Aorta (tissue), 5 donors: ENCODE measurements at places on chromosomes 16 and 17. TPM values are rescaled to one million over a fixed set of nuclear protein-coding genes. Genes with fewer than 3 reads are reported as not detected.

DNA sequence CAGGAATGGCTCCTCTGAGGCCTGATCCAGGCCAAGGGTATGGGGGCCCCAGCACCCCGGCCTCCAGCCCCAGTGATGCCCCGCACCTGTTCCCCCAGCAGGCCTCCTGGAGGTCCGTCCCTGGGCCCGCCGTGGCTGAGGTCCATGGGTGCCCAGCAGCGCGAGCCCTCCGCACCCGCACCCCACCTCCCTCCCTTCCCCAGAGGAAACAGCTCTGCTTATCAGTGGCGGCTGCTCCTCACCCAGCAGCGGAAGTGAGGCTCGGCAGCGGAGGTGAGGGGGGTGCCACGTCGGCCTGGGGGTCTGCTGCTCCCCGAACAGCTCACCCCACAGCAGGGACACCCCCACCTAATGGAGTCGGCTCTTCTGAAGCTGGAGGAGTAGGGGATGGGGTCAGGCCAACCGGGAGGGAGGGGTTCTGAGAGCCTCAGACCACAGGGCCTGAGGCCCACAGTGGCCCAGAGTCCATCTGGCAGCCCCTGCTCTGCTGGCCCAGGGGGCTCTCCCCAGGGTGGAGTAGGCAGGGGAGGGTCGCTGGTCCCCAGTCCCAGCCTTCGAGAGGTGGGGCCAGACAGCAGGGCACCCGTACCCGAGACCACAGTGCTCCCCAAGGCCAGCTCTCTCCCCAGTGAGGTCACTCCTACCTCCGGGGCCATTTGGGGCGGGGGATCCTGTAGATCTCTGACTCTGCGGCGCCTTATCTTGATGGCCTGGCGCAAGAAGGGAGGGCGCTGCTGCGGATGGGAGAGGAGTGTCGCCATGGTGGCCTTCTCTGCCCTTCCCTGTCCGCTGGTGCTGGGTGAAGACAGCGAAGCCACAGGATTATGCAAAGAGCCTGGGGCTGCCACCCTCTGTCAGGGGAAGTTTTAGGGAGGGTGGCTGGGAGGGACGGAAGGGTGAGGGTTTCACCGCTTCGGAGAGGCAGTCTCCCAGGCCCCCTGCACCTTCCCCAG is at the start of gene UNC13D:
UNC13D (minus strand) TSS at position 828 of the 953 bp plus-strand sequence; CDS start at position 761, 67 bp downstream.
- DNase-seq, result no peak
- no peaks in the 10 kb centered on the region for H3K4me1 ChIP-seq
- H3K27ac ChIP-seq, result peak within 1 kb of the TSS; percentile 49
- H3K36me3 ChIP-seq, result no peaks in the 10 kb centered on the region
- no peak within 1 kb of the TSS for H3K4me3 ChIP-seq

CDH8 gene
- 15.4 TPM for total RNA-seq

GRCh38 chr17:59872351-59872750 is 20.4 kb downstream of the TUBD1 start:
- no peaks in the 10 kb centered on the region for H3K4me1 ChIP-seq
- H3K4me3 ChIP-seq, result no peak overlapping the region
- no peak for DNase-seq
- peaks cover 2% of the 10 kb centered on the region for H3K36me3 ChIP-seq

PLK1 gene
- 1.6 TPM for total RNA-seq

KRTAP4-5 gene
- not detected for total RNA-seq

KRTAP4-9 gene
- not detected for total RNA-seq

GRCh38 chr16:4691666-4692412 is 1.5 kb upstream of the NUDT16L1 start:
- H3K4me1 ChIP-seq, result no peaks in the 10 kb centered on the region
- H3K27ac ChIP-seq, result no peak overlapping the region
- no peaks in the 10 kb centered on the region for H3K27me3 ChIP-seq
- H3K36me3 ChIP-seq, result no peaks in the 10 kb centered on the region

DNA sequence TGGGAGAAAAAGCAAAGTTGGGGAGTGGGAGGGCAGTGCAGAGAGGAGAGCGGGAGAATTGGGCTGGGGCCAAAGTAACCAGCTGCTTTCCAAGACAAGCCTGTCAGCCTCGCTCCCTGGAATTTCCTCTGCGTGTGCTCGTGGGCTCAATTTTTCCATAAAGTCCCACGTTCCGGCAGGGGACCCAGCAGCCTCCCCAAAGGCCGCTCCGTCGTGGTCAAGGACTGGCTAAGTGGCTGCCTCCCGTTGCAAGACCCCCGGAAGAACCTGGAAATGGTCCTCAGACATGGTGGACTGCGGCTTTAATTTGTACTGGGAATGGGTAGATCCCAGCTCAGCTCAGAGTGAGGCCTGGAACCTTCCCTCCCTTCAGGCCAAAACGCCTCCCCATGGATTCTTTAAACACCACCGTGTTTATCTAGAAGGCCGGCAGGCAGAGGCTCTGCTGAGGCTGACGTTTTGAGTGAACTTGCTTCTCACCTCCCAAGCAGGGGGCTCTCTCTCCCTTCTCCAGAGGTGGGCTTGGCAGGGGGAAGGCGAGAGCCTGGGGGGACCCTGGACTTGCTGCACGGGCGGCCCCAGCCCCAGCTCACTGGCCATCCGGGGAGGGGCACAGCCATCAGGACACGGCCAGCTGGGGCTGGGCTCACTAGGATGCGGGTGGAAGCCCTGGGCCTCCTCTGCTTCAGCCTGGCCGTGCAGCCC is 190.0 kb downstream of the C16orf95 start:
- no peak overlapping the region for H3K4me3 ChIP-seq
- DNase-seq, result peak; percentile 87
- H3K27ac ChIP-seq, result peak overlapping the region; percentile 41
- no peaks in the 10 kb centered on the region for H3K36me3 ChIP-seq
- no peaks in the 10 kb centered on the region for H3K27me3 ChIP-seq
- H3K4me1 ChIP-seq, result no peaks in the 10 kb centered on the region

GRCh38 chr16:3305109-3306068 is at the start of the genes TIGD7 and ZNF75A:
TSS of gene TIGD7 (minus strand) at chr16:3305430. CDS start at chr16:3300614, 4,816 bp downstream.
TSS of gene ZNF75A (plus strand) at chr16:3305497. CDS start at chr16:3308429, 2,932 bp downstream.
- peaks cover 9% of the 10 kb centered on the region for H3K36me3 ChIP-seq
- no peaks in the 10 kb centered on the region for H3K27me3 ChIP-seq
- peak within 1 kb of the TSS; percentile 67 for H3K4me3 ChIP-seq
- peak; percentile 93 for DNase-seq

DNA sequence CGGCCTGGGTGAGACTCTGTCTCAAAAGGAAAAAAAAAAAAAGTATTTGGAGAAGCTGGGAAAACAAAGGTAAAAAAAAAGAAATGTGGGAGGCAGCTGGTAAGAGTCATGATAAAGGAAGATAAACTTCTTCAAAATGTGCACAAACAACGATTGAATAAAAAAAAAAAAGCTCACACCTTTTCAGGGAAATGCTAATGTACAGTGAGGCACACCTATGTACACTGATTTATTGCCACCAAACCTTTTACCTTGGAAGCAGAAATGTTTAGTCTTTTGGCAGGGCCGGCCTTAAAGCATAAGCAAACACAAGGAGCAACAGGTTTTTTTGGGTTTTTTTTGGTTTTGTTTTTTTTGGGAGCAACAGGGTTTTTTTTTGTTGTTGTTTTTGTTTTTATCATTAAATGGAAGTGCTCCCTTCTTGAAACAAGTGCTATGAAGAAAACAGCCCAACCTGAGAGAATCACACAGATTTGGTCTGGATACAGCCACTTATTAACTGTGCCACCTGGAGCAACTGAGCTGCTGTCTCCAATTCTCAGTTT is 29.8 kb upstream of the KCNJ2 start:
- H3K27ac ChIP-seq, result no peak overlapping the region
- H3K36me3 ChIP-seq, result no peaks in the 10 kb centered on the region
- no peak overlapping the region for H3K4me3 ChIP-seq
- no peaks in the 10 kb centered on the region for H3K4me1 ChIP-seq
- DNase-seq, result no peak

DNA sequence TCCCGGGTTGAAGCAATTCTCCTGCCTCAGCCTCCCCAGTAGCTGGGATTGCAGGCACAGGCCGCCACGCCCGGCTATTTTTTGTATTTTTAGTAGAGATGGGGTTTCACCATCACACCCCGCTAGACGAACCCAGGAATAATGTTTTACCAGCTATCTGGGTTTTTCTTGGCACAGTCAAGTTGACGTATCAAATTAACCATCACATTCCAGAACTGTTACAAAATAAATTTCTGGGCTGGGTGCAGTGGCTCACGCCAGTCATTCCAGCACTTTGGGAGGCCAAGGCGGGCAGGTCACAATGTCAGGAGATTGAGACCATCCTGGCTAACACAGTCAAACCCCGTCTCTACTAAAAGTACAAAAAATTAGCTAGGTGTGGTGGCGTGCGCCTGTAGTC is 501.2 kb downstream of the SHISA9 start:
- H3K27ac ChIP-seq, result no peak overlapping the region
- no peak overlapping the region for H3K4me3 ChIP-seq
- DNase-seq, result no peak
- H3K36me3 ChIP-seq, result no peaks in the 10 kb centered on the region
- no peaks in the 10 kb centered on the region for H3K27me3 ChIP-seq
- no peaks in the 10 kb centered on the region for H3K4me1 ChIP-seq

- DNase-seq, result no peak
- no peaks in the 10 kb centered on the region for H3K36me3 ChIP-seq
- no peak overlapping the region for H3K4me3 ChIP-seq
- no peaks in the 10 kb centered on the region for H3K4me1 ChIP-seq
- no peak overlapping the region for H3K27ac ChIP-seq
- no peaks in the 10 kb centered on the region for H3K27me3 ChIP-seq
These were observed 103.1 kb downstream of the SOX9 start for GRCh38 chr17:72223866-72224291.

GRCh38 chr17:76635039-76635438 is 8.5 kb downstream of the ST6GALNAC1 start:
- no peaks in the 10 kb centered on the region for H3K27me3 ChIP-seq
- no peaks in the 10 kb centered on the region for H3K36me3 ChIP-seq
- H3K4me1 ChIP-seq, result no peaks in the 10 kb centered on the region
- no peak overlapping the region for H3K27ac ChIP-seq
- DNase-seq, result no peak

GRCh38 chr16:75074920-75075687 is 41.5 kb downstream of the LDHD start:
- no peak overlapping the region for H3K27ac ChIP-seq
- H3K4me1 ChIP-seq, result no peaks in the 10 kb centered on the region
- no peaks in the 10 kb centered on the region for H3K27me3 ChIP-seq
- DNase-seq, result no peak
- no peaks in the 10 kb centered on the region for H3K36me3 ChIP-seq

DNA sequence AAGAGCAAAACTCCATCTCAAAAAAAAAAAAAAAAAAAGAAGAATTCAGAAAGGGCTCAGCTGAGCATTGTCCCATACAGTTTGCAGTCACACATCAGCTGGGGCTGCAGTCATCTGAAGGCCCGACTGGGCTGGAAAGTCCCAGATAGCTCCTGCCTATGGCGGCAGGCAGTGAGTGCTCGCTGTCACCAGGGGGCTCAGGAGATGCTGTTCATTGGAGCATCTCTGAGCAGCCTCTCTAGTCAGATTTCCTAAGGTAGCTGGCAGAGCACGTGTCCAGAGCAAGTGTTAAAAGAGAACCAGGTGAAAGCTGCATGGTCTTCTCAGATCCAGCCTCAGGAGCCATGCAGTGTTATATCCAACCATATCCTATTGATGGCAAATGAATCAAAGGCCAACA is 75.8 kb downstream of the WSCD1 start:
- no peaks in the 10 kb centered on the region for H3K36me3 ChIP-seq
- no peaks in the 10 kb centered on the region for H3K4me1 ChIP-seq
- H3K27me3 ChIP-seq, result no peaks in the 10 kb centered on the region
- H3K4me3 ChIP-seq, result no peak overlapping the region

MMP25 gene
- total RNA-seq, result 11.4 TPM

DNA sequence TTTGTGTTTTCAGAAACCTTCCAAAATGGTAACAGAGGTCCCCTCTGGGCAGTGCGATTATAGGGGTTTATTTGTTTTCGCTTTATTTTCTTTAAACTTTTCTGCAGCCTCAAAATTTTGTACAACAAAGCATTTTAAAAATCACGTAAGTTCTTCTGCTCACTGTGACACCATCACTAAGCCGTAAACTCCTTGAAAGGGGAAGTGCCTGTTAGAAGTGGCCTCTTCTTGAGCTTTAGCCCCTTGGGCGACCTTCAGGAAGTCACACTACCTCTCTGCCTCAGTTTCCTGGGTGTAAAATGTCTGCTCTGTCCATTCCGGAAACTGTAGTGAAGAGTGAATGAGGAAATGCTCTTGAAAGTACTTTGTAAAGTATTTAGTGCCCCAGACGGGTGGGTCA is 26.6 kb downstream of the ARHGAP27 start:
- no peak for DNase-seq
- H3K4me1 ChIP-seq, result no peaks in the 10 kb centered on the region
- no peaks in the 10 kb centered on the region for H3K27me3 ChIP-seq
- H3K36me3 ChIP-seq, result no peaks in the 10 kb centered on the region
- no peak overlapping the region for H3K27ac ChIP-seq
- H3K4me3 ChIP-seq, result no peak overlapping the region

TP53TG3 gene
- total RNA-seq, result not detected

GRCh38 chr17:64017381-64017980 is 3.0 kb downstream of the ICAM2 start:
- no peak for DNase-seq
- H3K4me3 ChIP-seq, result no peak overlapping the region
- no peaks in the 10 kb centered on the region for H3K4me1 ChIP-seq
- H3K36me3 ChIP-seq, result no peaks in the 10 kb centered on the region
- no peak overlapping the region for H3K27ac ChIP-seq
- H3K27me3 ChIP-seq, result no peaks in the 10 kb centered on the region

TMEM114 gene
- not detected for total RNA-seq

GNGT2 gene
- total RNA-seq, result 1.6 TPM

GRCh38 chr16:18827890-18828289 is 26.5 kb upstream of the ARL6IP1 start:
- peaks cover 7% of the 10 kb centered on the region for H3K36me3 ChIP-seq
- DNase-seq, result no peak
- no peaks in the 10 kb centered on the region for H3K27me3 ChIP-seq
- no peak overlapping the region for H3K4me3 ChIP-seq
- peaks cover 1% of the 10 kb centered on the region for H3K4me1 ChIP-seq
- no peak overlapping the region for H3K27ac ChIP-seq

GRCh38 chr17:62601471-62601870 is 26.0 kb upstream of the MRC2 start:
- DNase-seq, result no peak
- peaks cover 4% of the 10 kb centered on the region for H3K36me3 ChIP-seq
- no peaks in the 10 kb centered on the region for H3K27me3 ChIP-seq
- no peak overlapping the region for H3K4me3 ChIP-seq
- H3K27ac ChIP-seq, result no peak overlapping the region
- no peaks in the 10 kb centered on the region for H3K4me1 ChIP-seq

- H3K36me3 ChIP-seq, result no peaks in the 10 kb centered on the region
- no peaks in the 10 kb centered on the region for H3K27me3 ChIP-seq
- DNase-seq, result peak; percentile 72
- no peak overlapping the region for H3K4me3 ChIP-seq
These were observed 1.0 kb downstream of the TSPOAP1 start for GRCh38 chr17:58327363-58328194.

DNA sequence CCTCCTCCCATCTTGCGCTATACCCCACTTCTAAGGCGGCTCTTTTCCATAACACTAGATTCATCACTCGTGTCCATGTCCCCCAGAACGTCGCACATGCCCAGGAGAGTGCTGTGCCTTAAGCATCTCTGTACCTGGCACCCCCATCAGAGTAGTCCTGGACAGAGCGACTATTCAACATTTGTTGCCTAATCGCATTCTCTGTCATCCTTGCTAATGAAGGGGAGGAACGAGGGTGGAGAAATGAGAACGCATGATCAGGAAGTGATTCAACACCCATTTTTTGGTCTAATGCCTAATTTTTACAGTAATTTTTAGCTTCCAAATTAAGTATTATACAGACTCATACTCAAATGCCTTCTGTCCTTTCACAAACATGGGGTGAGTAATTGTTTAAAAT is 53.2 kb downstream of the SLC39A11 start:
- no peak overlapping the region for H3K27ac ChIP-seq
- H3K27me3 ChIP-seq, result no peaks in the 10 kb centered on the region
- DNase-seq, result no peak
- H3K4me3 ChIP-seq, result no peak overlapping the region
- peaks cover 1% of the 10 kb centered on the region for H3K36me3 ChIP-seq
- H3K4me1 ChIP-seq, result no peaks in the 10 kb centered on the region
